Natural killer cell (primary cell): ENCODE measurements at places on chromosomes 16 and 17. TPM values are rescaled to one million over a fixed set of nuclear protein-coding genes. Genes with fewer than 3 reads are reported as not detected.
A peak's percentile ranks its signal among the peaks of the same experiment; 100 is the strongest.

DNA sequence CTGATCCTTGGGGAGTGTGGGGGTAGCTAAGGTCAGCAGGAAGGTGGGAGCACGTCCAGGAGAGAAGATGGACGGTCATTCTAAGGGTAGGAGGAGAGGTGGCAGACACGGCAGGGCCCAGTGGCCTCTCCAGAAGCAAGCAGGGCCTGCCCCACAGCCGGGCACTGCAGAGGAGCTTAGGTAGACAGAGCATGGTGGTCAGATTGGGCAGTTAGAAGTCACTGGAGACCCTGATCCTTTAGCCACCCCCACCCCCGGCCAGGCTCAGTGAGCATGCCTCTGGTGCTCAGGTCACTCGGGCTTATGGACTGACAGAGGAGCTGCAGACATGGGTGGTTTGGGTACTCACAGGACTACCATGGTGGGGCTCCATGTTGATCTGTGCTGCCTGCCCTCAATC, 26.3 kb downstream of the NLRP1 start:
- no peak for DNase-seq

GRCh38 chr17:16352667-16353316, 477 bp downstream of the CENPV start:
- DNase-seq: peak; percentile 51

GRCh38 chr17:2202302-2202995, 101.1 kb downstream of the SMG6 start:
- DNase-seq: no peak

- DNase-seq: no peak
Measured at GRCh38 chr16:11408216-11408615, 63.0 kb downstream of the RMI2 start.

DNA sequence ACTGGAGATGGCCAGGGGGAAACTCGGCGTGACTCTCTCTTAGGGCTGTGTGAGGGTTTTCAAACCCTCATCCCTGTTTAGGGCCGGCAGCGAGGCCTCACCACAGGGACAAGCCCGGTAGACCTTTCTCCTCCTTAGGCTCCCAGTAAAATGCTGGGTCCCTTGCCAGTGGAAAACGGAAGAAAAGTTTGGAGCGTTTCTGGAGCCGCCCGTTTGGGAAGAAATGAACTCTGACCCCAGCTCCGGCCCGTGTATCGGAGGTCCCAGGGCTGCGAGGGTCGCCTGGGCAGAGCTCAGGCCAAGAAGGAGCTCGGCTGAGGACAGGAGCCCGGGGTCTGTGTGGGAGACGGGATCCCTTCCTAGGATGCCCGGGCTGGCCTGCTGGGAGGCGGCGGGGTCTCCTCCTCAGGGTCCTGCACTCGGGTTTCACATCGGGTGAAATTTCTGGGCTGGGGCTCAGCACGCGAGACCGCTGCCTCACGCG, 23.2 kb downstream of the ZNF213 start:
- no peak for DNase-seq

GRCh38 chr17:55420067-55420775, 1.4 kb downstream of the MMD start:
- peak; percentile 72 for DNase-seq

DNA sequence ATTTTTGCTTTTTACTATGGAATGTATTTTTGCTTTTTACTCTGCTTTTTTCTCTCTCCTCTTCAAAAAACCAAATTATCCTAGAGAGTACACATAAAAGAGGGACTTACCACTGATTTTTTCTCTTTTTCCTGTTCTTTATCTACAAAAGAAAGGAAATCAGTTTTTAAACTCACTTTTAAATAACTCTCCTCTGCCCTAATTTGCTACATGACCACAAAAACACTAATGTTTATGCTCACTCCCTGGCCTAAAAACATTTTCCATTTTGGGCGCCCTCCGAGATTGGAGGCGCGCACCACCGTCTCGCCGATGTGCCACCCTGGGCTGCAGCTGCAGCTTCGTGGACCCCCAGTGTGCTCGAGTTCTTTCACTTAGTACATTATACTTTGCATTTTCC, 1.1 kb downstream of the TK2 start:
- DNase-seq: no peak

DNA sequence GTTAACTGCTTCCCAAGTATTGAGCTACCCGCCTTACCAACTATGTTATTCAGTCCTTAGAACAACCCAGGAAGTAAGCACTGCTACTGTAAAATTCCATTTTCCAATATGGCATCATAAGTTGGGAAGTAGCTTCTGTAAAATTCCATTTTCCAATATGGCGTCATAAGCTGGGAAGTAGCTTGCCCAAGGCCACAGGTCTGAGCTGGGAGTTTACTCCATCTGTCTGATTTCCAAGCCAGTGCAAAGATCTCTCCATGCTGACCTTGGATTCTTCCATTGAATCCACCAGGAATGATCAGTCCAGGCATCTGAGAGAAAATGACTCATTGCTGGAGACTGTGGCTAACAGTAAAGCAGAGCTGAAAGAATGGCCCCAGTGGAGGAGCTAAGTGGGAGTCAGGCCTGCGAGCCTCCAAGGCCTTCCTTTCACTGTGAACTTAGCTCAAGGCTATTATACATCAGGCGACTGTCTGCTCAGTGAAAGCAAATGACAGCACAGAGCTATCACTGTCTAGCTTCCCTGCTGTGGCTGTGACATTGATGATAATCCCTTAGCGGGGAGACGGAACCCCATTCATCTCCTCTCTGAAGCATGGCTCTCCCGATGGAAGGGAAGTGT, 430.4 kb downstream of the HAPSTR1 start:
- no peak for DNase-seq

GRCh38 chr16:6252541-6252940, 1080.1 kb upstream of the RBFOX1 start:
- DNase-seq: no peak

- no peak for DNase-seq
Measured at GRCh38 chr16:6095414-6095813, 997.8 kb upstream of the EEF2KMT start.

DNA sequence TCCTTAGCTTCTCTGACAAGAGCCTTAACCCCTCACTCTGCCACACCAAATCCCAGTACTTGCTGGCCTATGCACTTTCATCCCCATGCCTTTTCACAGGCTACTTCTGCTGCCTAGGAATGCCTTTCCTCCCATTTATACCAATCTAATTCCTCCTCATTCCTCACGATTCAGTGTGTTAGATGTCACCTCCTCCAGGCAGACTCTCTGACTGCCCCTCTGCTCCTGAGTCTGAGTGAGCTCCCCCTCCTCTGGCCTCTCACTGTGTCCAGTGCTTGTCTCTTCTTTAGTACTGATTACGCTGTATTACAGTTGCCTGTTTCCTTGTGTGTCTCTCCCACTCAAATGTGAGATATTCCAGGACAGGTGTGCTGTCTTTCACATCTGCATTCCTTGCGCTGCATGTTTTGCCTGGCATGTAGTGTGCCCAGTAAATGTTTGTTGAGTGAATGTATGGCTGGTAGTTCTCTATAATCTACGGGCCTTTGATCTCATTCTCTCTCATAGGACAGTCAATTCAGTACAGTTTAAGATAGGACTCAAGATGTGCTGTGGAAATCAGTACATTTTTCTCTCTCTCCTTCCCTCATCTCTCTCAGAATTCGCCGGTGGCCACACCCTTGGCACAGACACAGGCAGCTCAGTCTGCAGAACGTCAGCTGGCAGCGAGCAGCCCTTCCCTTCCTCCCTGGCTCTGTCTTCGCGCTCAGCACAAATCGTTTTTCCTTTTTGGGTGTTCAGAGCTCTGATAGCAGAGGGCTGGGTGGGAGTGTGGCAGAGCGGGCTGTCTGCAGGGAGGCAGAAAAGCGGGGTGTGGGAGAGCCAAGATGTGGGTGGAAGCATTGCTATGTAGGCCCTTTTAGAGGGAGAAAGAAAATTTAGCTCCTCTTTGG, 18.5 kb downstream of the ARL4D start:
- no peak for DNase-seq

DNA sequence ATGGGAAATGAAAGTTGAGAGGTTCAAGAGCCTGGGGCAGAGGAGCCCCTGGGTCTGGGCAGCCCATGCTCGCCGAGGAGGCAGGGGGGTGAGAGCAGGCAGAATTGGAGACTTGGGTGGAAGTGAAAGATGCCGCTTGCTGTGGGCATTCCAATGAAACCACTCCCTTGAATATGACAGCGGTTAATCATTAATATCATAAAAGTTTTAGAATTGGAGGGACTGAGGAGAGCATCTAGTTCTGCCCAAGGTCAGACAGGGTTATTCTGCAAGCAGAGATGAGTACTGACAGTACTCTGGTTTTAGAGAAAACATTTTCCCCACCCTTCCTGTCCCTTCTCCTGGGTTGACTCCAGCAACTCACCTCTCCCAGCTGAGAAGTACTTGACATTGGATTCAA, 180.2 kb downstream of the MSI2 start:
- no peak for DNase-seq

- peak; percentile 67 for DNase-seq
Measured at GRCh38 chr16:1379304-1380076, 27.8 kb downstream of the GNPTG start.

- DNase-seq: no peak
Measured at GRCh38 chr17:2977157-2977556, 86.2 kb downstream of the OR1D5 start.

DNA sequence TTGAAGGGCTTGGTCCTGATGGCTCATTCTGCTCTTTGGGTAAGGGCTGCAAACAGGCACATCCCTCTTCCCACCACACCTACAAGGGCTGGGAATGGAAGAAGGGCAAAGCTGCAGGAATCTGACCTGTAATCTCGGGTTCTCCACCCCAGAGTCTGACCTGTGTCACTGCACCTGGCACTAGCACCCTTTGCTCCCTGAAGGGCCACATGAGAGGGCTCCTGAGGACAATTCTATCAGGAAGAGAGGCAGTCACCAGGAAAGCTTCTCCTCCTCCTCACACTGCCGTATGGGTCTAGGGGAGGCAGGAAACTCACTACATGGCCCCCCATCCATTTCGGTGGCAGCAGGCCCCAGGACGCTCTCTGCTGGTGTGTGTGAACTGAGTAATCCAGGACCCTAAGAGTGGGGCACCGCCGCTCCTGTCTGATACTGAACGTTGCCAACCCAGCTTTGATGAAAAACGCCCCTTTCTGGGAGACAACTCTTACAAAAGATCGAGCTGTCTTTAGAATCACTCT, 26.4 kb downstream of the TTLL6 start:
- DNase-seq: no peak

DNA sequence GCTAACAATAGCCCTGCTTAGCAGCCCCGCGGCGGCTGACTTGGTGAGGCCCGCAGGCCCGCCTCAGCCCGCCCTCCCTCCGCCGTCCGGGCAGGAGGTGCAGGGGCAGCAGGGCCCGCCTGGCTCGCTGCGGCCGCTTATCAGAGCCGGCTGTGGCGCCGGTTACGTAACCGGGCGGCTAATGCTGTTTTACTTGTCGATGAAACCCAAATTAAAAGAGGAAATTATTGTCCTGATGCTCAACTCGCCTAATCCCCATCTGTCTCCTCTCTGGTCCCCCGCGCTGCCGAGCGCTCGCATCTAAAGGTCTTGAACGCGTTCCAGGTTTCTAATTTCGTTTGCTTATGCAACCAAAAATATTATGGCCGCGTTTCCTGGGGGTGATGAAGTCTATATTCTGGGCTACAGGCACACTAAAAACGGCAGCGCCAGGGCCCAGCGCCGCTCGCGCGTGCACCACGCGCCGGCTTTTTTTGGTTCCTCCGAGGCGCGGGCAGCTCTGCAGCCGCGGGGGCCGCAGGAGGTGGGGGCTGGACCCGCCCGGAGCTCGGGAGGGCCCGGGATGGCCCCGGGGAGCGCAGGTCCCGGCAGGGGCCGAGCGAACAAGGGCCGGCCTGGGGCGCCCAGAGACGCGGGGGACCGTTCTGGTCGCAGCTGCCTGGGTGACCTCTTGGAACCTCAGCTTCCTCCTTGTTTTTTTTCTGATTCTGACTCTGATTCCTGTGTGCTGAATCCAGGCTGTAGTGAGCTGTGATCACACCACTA, 65.2 kb upstream of the TOB1 start:
- DNase-seq: peak; percentile 76

GRCh38 chr17:63071797-63072196, 105.8 kb downstream of the TANC2 start:
- no peak for DNase-seq

GRCh38 chr16:86381491-86381890, 128.8 kb upstream of the FOXF1 start:
- no peak for DNase-seq

- no peak for DNase-seq
Measured at GRCh38 chr16:16183562-16183961, 39.7 kb downstream of the ABCC6 start.

GRCh38 chr16:52740766-52741165, 193.8 kb upstream of the TOX3 start:
- no peak for DNase-seq

GRCh38 chr17:78644224-78644623, 67.0 kb upstream of the DNAH17 start:
- no peak for DNase-seq

DNA sequence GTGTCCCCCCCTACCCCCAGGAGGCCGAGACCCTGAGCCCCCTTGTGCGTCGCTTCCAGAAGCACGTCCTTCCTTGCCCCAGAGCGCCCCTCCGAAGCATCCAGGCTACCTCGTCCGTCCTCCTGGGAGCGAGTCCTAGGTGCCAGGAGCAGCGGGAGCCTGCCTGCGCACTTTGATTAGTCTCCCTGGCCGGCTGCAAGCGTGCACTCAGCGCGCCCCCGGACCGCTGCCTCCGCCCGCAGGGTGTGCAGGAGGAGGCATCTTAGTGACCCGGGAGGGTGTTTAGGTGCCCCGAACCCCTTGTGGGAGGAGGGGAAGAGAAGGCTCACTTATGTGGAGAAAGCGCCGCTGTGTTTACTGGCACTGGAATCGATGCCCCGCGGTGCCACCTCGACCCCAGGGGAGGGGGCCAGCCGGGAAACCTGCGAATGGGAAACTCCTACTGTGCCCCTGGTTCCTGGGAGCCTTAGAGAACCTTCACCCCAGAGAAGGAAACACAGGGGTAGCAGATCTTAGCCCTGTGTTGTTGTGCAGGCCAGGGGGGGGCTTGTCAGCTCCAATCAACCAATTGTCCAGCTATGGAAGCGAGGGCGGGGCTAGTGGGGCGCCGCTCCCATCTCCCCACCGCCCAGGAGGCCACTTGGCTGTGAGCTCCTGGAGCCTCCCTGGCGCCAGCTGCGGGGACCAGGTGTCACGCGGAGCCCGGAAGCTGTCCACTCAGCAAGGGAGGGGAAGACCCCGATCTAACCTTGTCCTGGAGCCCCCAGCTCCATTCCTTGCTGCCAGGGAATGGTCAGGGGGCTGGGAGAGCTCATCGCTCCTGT, 922.8 kb upstream of the EEF2KMT start:
- DNase-seq: no peak

The LRRC36 gene
- total RNA-seq: not detected

The MYH13 gene
- total RNA-seq: not detected

The GNG13 gene
- not detected for total RNA-seq

The MARVELD3 gene
- total RNA-seq: not detected

The EME1 gene
- total RNA-seq: 3.2 TPM

The TEX19 gene
- total RNA-seq: not detected

The CCL18 gene
- total RNA-seq: 0.54 TPM

The TMEM219 gene
- total RNA-seq: 69.5 TPM

The MEFV gene
- total RNA-seq: 6.2 TPM

The CDC27 gene
- 87.3 TPM for total RNA-seq

The STH gene
- not detected for total RNA-seq

The ZKSCAN2 gene
- 6.7 TPM for total RNA-seq

The CEMP1 gene
- total RNA-seq: 0.56 TPM

The HEATR9 gene
- total RNA-seq: 15.1 TPM
